ENCODE measurements at places on chromosomes 1 and 21.

DNA sequence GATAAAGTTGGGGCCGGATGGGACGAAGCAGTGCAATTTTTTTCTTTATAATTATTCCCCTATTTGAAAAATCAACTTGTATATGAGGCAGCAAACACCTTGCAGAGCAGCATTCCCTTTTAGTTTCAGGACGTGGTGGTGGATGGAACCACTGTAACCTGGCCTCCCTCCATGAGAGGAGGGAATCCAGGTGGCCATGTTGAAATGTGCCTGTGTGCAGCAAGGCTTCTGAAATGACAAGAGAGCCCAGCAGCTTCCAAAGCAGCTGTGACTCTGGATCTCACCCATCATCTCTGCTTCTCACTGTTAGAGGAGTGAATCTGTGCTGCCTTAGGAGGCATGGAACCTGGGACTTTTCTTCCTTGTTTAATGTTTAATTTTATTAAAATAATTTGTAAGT is 42.3 kb downstream of the NFIA start:
- DNase-seq = no peak

DNA sequence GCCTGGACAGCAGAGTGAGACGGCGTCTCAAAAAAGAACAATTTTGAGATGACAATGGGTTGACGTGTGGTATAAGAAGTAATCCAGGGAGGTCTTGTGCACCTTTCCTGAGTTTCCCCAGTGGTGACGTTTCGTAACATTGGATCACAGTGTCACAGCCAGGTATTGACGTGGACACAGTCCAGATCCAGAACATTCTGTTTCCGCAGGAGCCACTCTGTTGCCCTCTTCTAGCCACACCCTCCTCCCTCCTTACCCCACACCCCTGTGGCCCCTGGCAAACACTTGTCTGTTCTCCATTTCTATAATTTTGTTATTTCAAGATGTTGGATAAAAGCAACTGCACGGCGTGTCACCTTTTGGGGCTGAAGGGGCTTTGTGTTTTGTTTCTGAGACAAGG is 6.5 kb upstream of the TRAPPC10 start:
- DNase-seq = no peak

DNA sequence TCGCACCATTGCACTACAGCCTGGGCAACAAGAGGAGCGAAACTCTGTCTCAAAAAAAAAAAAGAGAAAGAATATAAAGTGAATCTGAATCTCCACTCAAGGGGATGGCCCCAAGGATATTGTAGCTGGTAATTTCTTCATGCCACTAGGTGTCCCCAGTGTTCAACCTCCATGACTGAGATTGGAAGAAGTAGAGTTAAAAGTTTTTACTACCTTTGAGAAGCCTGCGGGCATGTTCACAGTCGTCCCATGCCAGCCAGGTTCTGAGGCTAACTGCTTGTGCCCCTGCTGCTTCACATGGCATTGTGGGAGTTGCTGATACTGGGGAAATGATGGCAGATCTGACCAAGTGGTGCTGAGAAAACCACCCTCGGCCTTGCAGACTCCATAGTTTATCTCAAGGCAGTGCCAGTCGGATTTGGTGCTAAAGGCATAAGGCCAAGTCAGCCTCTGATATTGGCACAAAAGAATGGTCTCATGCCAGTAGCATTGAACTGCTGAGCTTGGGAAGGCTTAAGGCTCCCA is 10.8 kb upstream of the SHISA4 start:
- no peak for DNase-seq

GRCh38 chr1:107896936-107897335 is 68.0 kb downstream of the VAV3 start:
- peak; percentile 84 for DNase-seq

- no peak for DNase-seq
These were observed 87.6 kb upstream of the SELENON start for GRCh38 chr1:25712299-25712970.

DNA sequence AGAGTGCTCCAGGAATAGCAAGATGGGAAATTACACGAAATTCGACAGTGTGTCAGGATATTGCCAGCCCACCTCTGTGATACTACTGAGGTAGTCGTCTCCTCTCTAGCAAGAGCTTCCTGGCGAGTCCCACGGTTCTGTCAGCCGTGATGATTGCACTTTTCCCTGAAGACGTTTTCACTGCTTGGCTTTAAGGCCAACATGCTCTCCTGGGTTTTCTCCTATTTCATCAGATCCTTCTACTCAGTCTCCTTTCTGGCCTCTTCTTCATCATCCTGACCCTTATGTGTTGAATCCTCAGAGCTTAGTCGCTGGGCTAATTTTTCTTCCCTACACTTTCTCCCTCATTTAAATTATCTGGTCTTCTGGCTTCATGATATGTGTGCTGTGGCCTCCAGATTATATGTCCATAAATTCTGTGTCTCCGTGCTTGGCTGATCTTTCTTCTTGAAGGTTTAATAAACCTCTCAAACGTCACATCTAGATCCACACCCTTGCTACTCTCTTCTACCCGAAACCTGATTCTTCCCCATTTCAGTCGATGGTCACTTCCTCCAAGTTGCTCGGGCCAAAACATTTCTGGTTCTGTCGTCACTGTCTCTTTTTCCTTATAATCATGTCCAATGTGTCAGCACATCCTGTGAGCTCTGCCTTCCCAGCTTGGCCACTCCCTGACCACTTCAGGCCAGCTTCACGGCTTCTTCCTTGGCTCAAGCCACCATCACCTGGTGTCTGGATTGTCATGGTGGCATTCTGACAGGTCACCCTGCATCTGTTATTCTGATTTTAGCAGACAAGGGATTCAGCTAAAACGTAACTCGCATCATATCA is 12.2 kb downstream of the OR2B11 start:
- no peak for DNase-seq

DNA sequence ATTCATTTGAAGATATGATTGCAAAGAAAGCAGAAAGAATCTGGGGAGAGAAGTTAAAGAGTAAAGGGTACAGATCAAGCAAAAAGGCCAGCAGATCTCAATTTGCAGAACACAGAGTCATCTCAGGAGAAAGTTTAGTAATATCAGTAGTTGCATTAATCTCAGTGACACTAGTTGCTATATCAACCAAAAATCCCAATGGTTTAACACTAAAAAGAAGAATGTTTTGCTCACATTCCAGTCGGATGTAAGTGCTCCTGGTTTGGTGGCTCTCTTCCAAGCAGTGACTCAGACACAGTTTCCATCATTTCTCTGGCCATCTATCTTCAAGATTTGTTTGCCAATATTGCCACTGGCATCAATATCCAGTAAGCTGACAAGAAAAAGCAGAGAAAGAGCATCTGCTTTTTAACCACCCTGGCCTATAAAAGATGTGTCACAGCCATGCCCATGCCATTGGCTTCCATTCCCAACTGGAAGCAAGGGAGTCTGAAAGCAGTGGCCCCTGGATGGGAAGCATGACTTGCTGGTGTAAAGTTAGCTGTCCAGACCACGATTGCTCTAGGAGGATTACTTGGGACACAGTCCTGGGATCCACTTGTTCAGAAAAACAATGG is 45.5 kb upstream of the AIM2 start:
- DNase-seq = no peak

DNA sequence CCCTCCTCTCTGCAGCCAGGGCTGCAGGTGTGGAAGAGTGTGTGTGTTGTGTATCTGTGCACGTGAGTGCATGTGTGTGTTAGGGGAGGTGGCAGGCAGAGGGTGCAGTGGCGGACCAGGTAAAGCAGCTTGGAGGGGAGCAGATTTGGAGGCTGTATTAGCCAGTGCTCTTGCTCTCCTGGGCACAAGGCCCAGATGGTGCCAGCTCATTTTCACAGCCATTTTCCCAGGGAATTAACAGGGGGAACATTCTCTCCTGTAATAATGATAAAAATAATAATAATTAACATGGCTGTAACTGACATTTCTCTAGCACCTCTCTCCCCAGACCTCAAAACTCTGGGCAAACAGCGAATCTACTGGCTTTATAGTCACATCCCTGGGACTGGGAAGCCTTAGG is 43.6 kb downstream of the LRRN2 start:
- no peak for DNase-seq

DNA sequence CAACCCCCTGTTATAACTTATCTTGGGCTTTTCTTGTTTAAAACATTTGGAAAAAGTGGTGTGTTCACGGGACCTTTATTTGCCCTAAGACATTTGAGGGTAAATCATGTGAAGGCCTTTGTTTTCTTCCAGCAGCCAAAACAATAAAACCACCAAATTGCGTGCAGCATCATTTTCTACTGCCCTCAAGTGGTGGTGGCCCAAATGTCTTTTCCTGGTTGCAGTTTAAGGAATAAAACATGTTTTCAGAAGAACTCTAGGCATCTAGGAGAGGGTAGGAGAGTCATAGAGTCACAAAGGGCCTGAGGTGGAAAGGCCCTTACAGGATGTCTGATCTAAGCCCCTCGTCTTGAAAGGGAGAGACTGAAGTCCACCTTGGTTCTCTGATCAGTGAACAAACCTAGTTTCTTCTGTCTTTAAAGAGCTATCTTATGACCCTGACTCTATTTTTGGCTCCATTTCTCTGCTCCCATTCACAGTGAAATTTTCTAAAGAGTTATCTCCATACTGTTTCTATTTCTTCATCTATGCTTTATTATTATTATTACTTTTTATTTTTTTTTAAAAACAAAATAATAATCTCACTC is 16.0 kb upstream of the EPS15 start:
- DNase-seq = no peak

- DNase-seq = no peak
These were observed 502.3 kb downstream of the NUF2 start for GRCh38 chr1:163824006-163824405.

DNA sequence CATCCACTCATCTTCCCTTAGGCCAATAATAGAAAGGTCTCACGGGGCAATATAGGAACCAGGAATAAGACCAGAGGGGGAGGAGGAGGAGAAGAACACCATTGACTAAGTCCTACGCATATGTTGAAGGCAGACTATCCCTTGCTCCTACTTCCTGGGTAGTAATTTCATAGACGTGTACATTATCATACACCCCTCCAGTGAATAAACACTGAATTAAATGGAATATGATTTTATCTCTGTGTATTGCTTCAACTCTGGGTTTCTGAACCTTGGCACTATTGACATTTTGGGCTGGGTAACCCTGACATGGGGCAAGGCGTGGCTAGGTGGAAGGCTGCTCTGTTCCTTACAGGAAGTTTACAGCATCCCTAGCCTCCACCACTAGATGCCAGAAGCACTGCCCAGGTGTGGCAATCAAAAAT is 17.3 kb upstream of the FHAD1 start:
- DNase-seq = no peak

- DNase-seq = no peak
These were observed 37.8 kb upstream of the IRF2BP2 start for GRCh38 chr1:234647758-234648157.

- no peak for DNase-seq
These were observed 102.3 kb downstream of the GLIS1 start for GRCh38 chr1:53636621-53637171.

DNA sequence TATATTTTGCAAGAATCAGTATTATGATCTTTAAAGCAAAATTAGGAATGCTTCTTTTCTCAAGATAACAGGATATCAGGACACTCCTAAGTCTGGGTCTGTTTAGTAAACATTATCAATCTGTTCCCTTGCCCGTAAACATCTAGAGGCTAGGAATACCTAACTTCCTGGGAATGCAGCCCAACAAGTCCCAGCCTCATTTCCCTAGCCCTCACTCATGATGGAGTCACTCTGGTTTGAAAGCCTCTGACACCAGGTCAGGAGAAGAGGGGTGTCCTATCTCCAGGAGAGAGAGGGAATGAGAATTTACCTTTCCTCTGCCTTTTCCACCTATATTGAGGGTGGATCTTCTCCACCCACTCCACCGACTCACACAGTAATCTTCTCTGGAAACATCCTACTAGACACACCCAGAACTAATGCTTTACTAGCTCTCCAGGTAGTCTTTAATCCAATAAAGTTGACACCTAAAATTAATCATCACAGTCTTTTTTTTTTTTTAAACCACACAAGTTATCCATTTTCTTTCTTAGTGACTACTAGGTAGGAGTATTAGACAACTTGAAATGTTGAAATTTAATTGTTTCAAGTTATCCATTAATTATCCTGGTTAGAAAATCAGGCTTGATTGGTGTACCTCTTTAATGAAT is 659.3 kb downstream of the USP25 start:
- DNase-seq = no peak

GRCh38 chr1:92747735-92748134 is 37.2 kb downstream of the EVI5 start:
- DNase-seq = no peak

- DNase-seq = no peak
These were observed 485.7 kb upstream of the BRINP3 start for GRCh38 chr1:190963321-190963720.

GRCh38 chr1:41880261-41880660 is 38.5 kb downstream of the HIVEP3 start:
- DNase-seq = no peak

- no peak for DNase-seq
These were observed 162.0 kb upstream of the C21orf91 start for GRCh38 chr21:17981060-17981740.

- DNase-seq = no peak
These were observed 16.5 kb upstream of the CFHR5 start for GRCh38 chr1:196960854-196961253.

All from NCI-H524 treated with DMSO at 0.1 percent for 48 hours (cell line).